NCI-H2227 treated with DMSO at 0.1 percent for 48 hours (cell line): ENCODE measurements at places on chromosomes 2 and 18.

- DNase-seq: no peak
Observed at GRCh38 chr2:88011011-88011410, 5.3 kb downstream of the RNU2-63P start.

- no peak for DNase-seq
Observed at GRCh38 chr2:11093467-11093866, 61.8 kb upstream of the SLC66A3 start.

- DNase-seq: no peak
Observed at GRCh38 chr2:167651406-167652151, 595.8 kb downstream of the STK39 start.

GRCh38 chr2:164681009-164681408 is 59.7 kb upstream of the GRB14 start:
- DNase-seq: no peak

DNA sequence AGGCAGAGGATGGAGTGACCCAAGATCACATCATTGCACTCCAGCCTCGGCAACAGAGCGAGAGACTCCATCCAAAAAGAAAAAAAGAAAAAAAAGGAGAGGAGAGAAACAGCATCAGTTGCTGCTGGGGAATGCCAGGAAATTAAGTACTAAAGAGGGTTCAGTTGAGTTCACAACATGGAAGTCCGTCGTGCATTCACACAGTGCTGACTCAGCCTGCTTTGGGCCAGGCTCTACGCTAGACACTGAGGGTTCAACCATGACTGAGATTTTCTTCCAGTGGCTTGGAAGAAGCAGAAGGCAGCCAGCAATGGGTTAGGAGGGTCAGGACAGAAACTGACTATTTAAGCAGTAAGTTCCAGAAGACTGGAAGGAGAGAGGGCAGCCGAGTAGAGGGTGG is 108.8 kb downstream of the FMNL2 start:
- no peak for DNase-seq

GRCh38 chr2:155389224-155389623 is 690.7 kb downstream of the KCNJ3 start:
- no peak for DNase-seq

DNA sequence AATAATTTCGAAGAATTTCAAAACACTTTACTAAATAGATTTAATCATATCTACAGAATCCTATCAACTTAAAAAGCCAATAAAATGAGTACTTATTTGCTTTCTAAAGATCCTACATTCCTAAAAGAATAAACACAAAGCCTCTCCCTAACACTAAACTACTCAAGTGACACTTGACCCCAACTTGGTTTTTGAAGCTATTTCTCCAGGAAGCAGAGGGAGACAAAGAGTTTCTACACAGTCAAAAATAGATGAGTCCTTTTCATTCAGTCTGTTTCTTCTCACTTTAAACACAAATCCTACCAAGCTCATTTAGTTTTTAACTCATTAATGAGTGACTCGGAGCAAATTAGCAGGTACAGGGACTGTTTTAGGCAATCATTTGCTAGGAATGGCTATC is 2.1 kb downstream of the ATL2 start:
- DNase-seq: no peak

DNA sequence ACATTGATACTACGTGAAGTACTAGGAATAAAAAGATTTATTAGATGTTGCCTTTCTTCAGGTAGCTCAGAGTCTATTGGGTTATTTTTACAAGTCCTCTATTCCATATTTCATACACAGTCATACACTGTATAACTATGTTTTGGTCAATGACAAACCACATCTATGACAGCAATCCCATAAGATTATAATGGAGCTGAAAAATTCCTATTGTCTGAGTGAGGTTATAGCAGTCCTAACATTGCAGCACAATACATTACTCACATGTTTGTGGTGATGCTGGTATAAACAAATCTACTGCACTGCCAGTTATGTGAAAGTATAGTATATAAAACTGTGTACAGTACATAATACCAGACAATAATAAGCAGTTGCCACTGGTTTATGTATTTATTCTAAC is 595.1 kb downstream of the MBD2 start:
- no peak for DNase-seq

- no peak for DNase-seq
Observed at GRCh38 chr2:41495050-41495449, 552.8 kb upstream of the PKDCC start.

GRCh38 chr2:43013821-43014345 is 212.5 kb downstream of the ZFP36L2 start:
- DNase-seq: no peak

DNA sequence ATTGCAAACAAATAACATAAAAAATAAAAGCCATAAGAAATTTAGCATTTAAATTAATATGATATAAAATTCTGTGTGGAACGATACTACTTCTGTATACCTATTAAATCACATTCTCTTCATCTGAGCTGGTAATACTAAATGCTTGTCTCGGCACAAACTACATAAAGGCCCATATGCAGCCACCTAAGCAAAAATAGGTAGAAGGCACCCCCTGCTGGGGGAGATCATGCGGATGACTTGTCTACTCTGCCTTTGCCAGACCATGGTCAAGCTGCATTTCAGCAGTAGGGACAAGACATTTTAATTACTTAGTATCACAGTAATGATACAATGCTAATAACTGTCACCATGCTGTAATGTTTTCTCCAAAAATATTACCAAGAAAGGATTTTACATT is 108.0 kb downstream of the CDH19 start:
- DNase-seq: peak; percentile 63

GRCh38 chr2:191152482-191153240 is 1.9 kb upstream of the STAT4 start:
- no peak for DNase-seq

DNA sequence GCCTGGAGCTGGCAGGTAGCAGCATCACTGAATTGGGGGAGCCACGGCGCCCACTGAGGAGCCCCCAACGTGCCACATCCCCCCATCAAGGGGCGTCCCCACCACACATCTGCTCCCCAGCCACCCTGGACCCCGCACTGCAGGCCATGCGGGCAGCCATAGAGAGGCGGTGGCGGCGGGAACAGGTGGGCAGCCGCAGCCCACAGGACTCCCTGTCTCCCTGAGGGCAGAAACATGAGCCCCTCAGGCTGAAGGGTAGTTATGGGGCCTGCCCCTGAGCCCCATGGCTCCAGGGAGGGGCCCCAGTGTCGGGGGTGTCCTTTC is 26.6 kb downstream of the CROCC2 start:
- no peak for DNase-seq

DNA sequence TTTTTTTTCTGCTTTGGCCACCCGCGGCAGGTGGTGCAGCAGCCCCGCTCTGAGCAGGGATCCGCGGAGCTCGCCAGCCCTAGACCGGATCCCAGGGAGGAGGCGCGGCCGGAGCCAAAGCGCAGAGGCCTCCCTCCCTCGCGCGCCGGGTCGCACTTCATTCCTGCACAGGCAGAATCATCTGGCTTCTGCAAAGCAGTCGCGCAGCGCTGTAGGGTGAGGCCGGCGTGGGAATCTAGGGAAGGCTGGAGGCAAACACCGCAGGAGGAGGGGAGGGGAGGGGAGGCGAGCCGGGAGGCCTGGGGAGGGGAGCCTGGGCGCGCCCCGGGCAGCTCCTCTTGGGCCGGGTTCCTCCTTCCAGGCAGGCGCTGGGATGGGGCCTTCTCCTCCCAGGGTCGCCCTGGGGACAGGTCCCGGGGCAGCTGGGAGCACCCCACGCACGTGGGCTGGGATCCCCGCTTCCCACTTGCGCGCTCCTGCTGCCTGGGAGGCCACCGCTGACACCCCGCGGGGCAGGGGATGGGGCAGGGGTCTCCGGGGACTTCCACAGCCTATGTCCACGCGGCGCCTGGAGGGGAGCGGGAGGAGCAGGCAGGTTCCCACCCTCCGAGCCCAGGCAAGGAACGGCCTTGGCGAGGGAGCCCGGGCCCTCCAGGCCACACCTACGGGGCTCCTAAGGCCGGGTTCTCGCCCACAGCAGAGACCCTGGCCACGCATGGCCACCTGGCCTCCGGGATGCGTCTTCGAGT is 45.0 kb downstream of the MBP start:
- no peak for DNase-seq

- DNase-seq: no peak
Observed at GRCh38 chr2:128282976-128283810, 35.5 kb downstream of the HS6ST1 start.

GRCh38 chr2:52181080-52181479 is 1149.1 kb upstream of the NRXN1 start:
- DNase-seq: no peak

- DNase-seq: no peak
Observed at GRCh38 chr2:42249887-42250286, 80.7 kb downstream of the EML4 start.

GRCh38 chr2:43212931-43213330 is 13.5 kb downstream of the ZFP36L2 start:
- DNase-seq: no peak

- DNase-seq: no peak
Observed at GRCh38 chr2:14615121-14615520, 17.4 kb upstream of the LRATD1 start.

DNA sequence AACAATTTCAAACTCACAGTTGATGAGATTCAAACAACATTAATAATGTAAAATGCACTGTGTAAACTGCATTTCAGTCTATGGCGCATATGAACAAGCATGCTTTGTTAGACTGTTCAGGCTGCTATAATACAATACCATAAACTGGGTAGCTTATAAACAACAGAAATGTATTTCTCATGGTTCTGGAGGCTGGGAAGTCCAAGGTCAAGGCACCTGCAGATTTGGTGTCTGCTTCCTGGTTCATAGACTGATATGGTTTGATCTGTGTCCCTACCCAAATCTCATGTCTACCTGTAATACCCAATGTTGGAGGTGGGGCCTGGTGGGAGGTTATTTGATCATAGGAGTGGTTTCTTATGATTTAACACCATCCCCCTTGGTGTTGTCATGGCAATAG is 148.1 kb upstream of the SERPINE2 start:
- DNase-seq: no peak

DNA sequence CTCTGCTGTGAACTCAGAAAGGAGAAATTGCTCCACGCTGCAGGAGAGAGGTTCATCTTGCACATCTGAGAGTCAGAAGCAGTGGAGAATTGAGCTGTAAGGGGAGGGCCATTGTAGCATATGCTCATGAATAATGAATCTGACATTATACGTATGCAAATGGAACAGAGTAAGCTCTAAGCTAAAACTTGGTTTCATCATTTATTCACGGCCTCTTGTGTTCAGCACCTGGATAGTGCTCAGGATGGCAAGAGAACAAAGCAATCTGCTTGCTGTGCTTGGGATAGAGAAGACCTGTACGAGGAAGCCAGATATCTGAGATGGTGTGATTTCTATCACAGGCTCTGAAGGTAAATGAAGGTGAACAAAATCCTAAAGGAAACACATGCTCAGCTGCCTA is 87.9 kb upstream of the GCFC2 start:
- no peak for DNase-seq

DNA sequence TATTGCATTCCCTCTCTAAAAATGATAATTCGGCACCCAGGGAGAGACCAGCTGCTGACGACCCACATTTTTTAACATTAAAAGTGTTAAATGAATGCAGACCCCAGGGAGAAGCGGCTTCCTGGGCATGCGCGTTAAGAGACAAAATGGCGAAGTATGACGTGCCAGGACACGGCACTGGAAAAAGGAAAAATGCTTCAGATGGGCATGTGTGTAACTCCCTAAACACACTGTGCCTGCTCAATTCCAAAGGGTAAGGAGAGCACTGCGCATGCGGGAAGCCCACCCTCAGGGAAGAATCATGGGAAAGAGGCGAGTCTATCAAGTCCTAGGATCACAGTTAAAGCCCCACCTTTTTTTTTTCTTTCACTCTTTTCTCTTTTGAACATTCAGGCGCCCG is 58.1 kb downstream of the CYP26B1 start:
- peak; percentile 59 for DNase-seq

GRCh38 chr2:15568874-15569273 is 7.7 kb upstream of the NBAS start:
- DNase-seq: no peak

GRCh38 chr2:116224610-116225009 is 1589.9 kb upstream of the DDX18 start:
- no peak for DNase-seq

- DNase-seq: peak; percentile 84
Observed at GRCh38 chr2:67954093-67954748, 108.6 kb downstream of the C1D start.

GRCh38 chr18:2091937-2092336 is 479.4 kb downstream of the METTL4 start:
- DNase-seq: no peak

DNA sequence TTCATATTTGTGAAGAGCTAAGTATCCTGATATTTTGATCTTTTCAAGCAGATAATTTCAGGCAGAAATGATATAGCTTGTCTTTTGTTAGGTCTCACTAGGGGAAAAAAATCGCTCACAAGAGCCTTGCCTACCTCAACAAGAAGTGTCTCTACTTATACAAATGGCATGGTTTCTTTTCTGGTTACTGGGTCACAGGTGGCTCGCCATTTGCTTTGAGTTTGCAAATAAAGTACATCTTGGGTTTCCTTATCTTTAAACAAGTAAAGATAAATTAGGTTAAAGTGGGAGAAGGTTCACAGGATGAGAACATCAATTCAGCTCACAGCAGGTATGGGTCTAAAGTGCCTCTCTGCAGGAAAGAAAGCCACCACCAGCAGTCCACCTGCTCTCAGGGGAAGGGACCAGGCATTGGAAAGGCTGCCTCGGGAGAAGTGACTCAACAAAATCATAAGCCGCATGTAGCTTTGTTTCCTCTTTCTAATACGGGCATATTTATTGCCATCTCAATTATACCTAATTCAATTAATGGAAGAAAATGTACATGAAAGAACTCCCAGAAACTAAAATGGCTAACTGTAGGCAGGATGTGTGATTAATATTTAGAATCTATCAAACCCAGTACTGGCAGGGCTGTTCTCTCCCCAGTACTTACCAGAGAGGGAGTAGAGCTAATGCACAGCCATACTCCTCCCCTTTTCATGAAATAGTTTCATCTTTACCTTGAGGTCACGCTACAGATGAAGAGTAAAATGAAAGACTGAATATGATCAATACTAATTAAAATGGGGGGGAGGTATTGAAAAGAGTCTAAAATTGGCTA is 28.3 kb downstream of the CDC42EP3 start:
- DNase-seq: peak; percentile 9

GRCh38 chr18:23458830-23459529 is 5.9 kb downstream of the RIOK3 start:
- DNase-seq: no peak

GRCh38 chr2:80547344-80547743 is 242.8 kb upstream of the LRRTM1 start:
- DNase-seq: no peak

- no peak for DNase-seq
Observed at GRCh38 chr2:215626812-215627281, 191.0 kb upstream of the FN1 start.

GRCh38 chr2:240787521-240788472 is 32.2 kb downstream of the KIF1A start:
- no peak for DNase-seq

DNA sequence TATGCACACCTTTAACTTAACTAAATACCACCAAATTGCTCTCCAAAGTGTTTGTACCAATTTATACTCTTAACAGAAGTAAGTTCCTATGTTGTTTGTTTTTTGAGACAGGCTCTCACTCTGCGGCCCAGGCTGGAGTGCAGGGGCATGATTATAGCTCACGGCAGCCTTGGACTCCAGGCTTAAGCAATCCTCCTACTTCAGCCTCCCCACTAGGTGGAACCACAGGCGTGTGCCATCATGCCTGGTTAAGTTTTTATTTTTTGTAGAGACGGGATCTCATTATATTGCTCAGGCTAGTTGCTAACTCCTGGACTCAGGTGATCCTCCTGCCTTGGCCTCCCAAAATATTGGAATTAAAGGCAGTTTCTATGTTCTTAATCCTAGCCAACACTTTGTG is 13.1 kb upstream of the NAB1 start:
- DNase-seq: no peak

- no peak for DNase-seq
Observed at GRCh38 chr2:129800686-129801085, 178.8 kb upstream of the RAB6C start.

GRCh38 chr18:44838971-44839666 is 158.4 kb downstream of the SETBP1 start:
- peak; percentile 34 for DNase-seq
